ENCODE measurements at places on chromosomes 16 and 17.

- no peak for DNase-seq
These were observed 29.9 kb upstream of the IRX6 start for GRCh38 chr16:55294129-55294528.

DNA sequence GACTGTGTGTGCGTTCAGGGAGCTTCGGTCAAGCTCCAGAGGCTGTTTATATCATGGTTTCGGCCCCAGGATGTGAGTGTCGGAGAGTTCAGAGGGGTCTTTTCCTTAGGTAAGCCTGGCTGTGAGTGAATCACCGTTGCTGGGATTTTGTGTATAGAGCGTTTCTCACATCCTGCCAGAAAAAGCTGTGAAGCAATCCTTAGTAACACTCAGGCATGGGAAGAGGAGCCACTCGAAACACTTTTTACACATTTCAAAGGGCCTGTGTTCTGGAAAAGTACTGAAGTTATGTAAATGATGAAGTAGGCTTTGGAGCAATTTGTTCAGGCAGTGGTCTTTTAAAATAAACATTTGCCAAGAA lies 662 bp downstream of the PGS1 start:
- DNase-seq = no peak

- DNase-seq = no peak
These were observed 124.9 kb downstream of the WSCD1 start for GRCh38 chr17:6195123-6195522.

DNA sequence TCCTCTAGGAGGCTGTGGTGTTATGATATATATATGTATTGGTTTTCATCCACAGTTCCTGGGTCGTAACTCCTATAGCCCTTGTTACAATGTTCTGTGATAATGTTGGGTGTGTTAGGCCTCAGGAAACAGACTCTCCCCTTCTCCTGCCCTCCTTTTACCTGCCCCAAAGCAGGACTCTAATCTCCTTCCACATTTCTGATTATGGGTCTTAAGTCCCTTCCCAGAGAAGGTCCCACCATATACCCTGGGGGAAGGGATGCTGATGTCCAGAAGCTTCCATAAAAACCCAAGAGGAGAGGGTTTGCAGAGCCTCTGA lies 450 bp upstream of the C1QBP start:
- no peak for DNase-seq

DNA sequence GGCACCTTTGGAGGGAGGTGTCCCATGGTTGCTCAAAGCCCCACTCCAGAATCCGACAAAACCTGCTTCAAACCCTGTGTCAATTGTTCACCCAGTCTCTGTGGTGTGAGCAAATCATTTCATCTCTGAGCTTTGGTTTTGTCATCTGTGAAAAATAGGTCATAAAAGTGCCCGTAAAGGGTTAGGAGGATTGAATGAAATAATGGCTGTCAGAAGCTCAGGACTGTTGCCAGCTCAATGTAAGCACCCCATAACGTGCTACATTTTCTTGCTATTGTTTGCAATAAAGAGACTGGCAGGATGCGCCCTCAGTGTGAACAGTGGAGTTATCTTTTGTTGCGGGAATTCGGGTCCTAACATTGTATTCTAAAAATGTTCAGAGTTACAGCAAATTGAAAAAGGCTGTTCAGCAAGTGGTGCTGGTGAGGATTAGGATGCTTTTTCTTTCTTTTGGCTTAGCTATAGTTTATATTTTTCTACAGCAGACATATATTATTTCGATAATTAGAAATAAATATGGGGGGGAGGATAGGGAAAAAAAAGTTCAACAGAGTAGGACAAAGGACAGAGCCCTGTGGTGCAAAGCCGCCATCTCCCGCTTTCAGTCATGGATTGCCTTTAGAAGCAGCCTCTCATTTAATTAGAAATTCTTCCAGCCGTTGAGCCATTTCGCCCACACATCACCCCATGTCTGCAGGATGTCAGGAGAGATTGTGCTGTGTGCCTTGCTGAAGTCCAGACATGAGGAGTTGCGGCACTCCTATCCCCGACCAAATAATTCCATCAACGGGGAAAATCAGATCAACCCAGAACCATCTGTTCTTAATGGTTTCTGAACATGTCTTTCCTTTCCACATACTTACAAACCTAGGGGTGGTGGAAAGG lies 20.9 kb upstream of the PYY start:
- DNase-seq = no peak

DNA sequence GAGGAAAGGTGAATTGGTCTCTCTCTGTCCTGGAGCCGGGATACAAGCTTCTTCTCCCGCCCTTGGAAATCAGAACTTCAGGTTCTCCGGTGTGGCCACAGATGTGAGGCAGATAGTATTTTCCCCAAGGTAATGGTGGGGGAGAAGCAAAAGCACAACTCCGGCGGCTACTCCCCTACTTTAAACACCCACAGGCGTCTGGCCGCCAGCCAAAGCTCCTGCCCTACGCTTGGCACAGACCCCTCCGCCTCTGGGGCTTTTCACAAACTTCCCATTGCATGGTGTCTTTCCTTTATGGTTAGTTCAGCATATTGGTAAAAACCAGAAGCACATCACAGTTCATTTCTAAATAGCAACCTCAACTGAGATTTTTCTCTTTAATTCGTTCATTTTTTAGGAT lies 39.4 kb upstream of the B4GALNT2 start:
- DNase-seq = no peak

GRCh38 chr16:58727796-58728568 lies 6.1 kb downstream of the GOT2 start:
- DNase-seq = no peak

- DNase-seq = peak; percentile 39
These were observed 70.8 kb downstream of the ABR start for GRCh38 chr17:1108765-1109605.

GRCh38 chr16:4501071-4501478 lies 24.9 kb downstream of the HMOX2 start:
- no peak for DNase-seq

DNA sequence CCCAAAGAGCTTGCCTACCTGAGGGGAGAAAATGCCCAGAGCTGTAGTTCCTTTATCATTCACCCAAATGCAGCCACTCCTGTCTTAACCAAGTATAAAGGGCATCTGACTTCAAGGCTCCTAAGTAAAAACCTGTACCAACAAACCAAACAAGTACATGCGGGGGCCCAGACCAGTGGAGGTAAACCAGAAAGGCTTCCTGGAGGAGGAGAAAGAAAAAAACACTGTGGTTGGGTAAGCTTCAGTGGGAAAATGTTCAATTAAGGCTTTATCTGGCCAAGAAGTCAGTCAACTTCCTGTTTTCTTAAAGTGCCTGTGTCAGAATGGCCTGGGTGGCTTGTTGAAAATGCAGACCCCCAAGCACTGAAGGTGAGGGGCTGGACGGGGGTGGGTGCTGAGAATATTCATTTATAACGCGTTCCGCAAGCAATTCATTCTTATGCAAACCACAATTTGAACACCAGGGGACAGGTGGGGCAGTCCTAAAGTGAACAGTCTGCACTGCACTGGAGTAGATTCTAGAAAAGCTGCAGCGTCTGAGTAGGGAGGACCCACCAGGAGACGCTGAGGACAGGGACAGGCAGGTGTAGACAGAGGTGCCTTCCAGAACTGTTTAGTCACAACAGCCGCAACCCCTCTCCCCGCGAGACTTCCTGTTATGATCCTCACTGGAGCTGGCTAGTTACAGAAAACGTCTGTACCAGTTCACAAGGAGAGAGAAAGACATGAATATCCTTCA lies 467.1 kb downstream of the SOX9 start:
- no peak for DNase-seq

- DNase-seq = no peak
These were observed 63.3 kb upstream of the HSBP1 start for GRCh38 chr16:83744441-83744981.

- DNase-seq = no peak
These were observed 29.0 kb downstream of the MARCHF10 start for GRCh38 chr17:62778990-62779681.

- DNase-seq = no peak
These were observed 85.5 kb upstream of the MSI2 start for GRCh38 chr17:57170866-57171265.

- no peak for DNase-seq
These were observed 261.1 kb downstream of the C16orf95 start for GRCh38 chr16:87056083-87056482.

DNA sequence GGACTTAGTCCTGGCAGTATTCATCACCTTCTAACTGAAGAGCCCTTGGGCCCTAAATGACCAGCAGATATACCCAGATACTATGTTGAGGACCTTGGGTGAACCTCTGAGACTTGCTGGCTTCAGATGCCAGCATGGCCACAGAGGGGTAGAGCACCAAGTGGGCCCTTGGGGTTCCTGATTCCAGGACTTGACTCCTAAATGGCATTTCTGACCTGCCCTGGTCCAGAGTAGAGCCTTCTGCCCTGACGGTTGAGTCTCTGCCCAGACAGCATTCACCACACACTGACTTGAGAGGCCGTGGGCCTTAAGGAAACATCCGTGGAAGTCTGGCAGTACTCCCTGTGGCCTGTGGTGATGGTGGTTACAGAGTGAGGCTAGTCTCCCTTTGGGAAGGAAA lies 2.8 kb upstream of the APPBP2 start:
- no peak for DNase-seq

GRCh38 chr16:31529108-31529936 lies 1.6 kb downstream of the AHSP start:
- DNase-seq = no peak

- DNase-seq = no peak
These were observed at the start of gene IRX5 for GRCh38 chr16:54930005-54930868. Gene IRX5, plus strand, starts transcription at chr16:54930865. Its CDS starts 334 bp downstream, at chr16:54931199.

GRCh38 chr16:66568355-66568754 lies 2.1 kb downstream of the CMTM1 start:
- DNase-seq = no peak

DNA sequence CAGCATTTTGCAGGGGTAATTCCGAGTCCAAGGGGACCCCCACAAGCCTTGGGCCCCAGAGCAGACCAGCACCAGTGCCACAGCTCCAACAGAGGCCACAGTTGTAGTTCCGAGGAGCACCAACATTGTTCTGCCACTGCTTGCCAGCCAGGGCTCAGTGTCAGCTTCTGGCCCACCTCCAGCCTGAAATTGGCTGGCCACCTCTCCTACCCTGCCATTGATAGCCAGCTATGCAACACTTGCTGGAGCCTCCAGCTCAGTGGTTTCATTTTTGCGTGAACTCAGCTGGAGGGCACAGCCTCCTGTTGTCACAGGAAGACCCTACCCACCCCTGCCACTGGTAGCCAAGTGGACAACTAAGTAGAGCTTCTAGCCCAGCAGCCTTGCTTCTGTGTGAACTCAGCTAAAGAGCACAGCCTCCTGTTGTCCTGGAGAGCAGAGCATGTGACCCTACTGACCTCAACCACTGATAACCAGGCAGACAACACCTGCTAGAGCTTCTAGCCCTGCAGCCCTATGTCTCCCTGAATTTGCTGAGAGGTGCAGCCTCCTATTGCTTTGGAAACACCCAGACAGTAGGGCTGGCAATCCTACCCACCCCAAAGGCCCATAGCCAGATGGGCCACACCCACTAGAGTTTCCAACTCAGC lies 24.9 kb downstream of the HYDIN start:
- DNase-seq = no peak

GRCh38 chr17:9256751-9257629 lies 235.7 kb downstream of the NTN1 start:
- no peak for DNase-seq

GRCh38 chr16:69417520-69418199 lies 6.8 kb upstream of the CYB5B start:
- no peak for DNase-seq

GRCh38 chr17:41771389-41772206 lies 14.9 kb downstream of the JUP start:
- no peak for DNase-seq

- DNase-seq = no peak
These were observed 5.9 kb upstream of the MYO15A start for GRCh38 chr17:18102640-18103039.

DNA sequence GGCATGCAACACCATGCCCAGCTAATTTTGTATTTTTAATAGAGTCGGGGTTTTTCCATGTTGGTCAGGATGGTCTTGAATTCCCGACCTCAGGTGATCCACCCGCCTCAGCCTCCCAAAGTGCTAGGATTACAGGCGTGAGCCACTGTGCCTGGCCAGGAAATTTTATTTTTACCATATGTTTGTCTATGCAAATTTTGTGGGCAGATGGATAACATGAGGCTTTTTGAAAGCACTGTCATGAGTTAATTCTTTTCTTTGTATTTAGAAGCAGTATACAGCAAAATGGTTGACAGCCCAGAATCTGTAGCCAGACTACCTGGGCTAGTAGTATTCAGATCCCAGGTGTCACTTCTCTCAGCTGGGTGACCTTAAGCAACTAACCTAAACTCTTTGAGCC lies 8.5 kb upstream of the KPNB1 start:
- no peak for DNase-seq

GRCh38 chr17:60361889-60362288 lies 30.0 kb downstream of the USP32 start:
- DNase-seq = no peak

DNA sequence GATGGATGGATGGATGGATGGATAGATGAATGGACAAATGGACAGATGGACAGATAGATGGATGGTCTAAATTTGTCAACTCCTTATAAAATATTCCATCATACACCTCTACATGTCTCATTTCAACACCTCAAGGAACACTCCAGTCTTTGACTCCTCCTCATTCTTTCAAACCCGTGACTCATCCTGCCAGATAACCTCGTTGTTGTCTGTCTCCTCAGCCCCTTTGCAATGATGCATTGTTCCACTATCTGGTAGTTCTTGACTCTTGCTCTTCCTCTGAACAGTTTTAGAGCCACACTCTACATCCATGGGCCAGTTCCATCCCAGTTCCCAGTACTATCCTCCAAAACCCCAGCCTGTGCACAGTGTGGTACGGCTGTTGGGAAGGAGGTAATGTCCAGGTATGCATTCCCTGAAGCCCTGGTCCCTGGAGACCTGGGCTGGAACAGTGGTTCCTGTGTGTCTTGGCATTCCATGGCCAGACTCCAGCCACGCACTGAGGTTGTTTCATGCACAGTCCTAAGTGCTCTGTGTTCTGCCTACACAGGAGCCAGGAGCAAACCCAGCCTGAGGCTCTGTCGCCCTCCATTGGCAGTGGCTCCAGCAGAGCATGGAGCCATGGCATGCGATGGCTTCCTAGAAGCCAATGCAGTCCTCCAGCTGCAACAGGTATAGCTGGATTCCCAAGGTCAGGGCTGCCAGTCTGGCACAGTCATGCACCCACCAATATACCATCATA lies 105.7 kb downstream of the C17orf67 start:
- no peak for DNase-seq

DNA sequence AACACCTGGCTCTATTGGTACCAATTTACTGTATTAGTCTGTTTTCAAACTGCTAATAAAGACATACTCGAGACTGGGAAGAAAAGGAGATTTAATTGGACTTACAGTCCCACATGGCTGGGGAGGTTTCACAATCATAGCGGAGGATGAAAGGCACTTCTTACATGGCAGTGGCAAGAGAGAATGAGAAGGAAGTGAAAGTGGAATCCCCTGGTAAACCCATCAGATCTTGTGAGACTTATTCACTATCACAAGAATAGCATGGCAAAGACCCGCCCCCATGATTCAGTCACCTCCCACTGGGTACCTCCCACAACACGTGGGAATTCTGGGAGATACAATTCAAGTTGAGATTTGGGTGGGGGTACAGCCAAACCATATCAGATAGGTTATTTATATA lies 22.6 kb upstream of the GOSR1 start:
- DNase-seq = no peak

GRCh38 chr17:3915995-3916696 lies at the start of gene P2RX1:
Gene P2RX1, minus strand, starts transcription at chr17:3916465. Its CDS starts 240 bp downstream, at chr17:3916225.
- DNase-seq = no peak
